Regular cardiac myocyte (primary cell): ENCODE measurements at places on chromosomes 1 and 21. TPM values are rescaled to one million over a fixed set of nuclear protein-coding genes. Genes with fewer than 3 reads are reported as not detected.

The CD1E gene
- total RNA-seq, result not detected in 2 replicates

The B3GALT2 gene
- 1.7 and 2.1 TPM in 2 replicates for total RNA-seq

The PPP1R8 gene
- 37.2 and 54.4 TPM in 2 replicates for total RNA-seq

The RHD gene
- under 0.01 TPM in 1 of 2 replicates, not detected in the other for total RNA-seq

The KHDRBS1 gene
- 29.6 and 79.9 TPM in 2 replicates for total RNA-seq
